ENCODE measurements at places on chromosomes 6 and 20.
A peak's percentile ranks its signal among the peaks of the same experiment; 100 is the strongest.

DNA sequence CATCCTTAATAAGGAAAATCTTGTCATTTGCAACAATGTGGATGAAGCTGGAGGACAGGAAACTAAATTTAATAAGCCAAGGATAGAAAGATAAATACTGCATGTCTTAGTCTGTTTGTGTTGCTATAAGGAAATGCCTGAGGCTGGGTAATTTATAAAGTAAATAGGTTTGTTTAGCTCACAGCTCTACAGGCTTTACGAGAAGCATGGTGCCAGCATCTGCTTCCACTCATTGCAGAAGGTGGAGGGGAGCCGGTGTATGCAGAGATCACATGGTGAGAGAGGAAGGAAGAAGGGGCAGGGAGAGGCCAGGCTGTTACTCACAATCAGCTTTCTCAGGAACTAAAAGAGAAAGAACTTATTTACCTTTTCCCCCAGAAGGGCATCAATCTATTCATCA is 118.9 kb upstream of the SMLR1 start:
- DNase-seq, result no peak

- no peak for DNase-seq
These were observed 216.9 kb downstream of the DOK5 start for GRCh38 chr20:54692168-54692887.

GRCh38 chr6:154001494-154002285 is 37.4 kb upstream of the OPRM1 start:
- DNase-seq, result no peak

GRCh38 chr20:51985013-51985415 is 182.7 kb upstream of the SALL4 start:
- no peak for DNase-seq

DNA sequence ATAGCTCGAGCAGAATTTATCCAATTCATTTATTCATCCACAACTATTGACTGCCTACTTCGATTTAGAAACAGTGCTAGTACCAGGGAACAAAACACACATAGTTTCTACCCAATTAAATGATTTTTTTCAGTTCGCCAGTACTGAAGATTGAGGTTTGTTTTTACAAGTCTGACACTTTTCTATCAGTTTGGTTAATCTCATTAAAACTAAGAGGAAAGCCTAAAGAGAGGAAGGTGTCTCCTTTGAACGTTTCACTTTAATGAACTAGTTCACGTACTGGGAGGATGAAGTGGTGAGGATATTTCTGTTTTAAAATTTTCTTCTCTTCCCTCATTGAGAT is 570 bp upstream of the ANKS1A start:
- no peak for DNase-seq

- no peak for DNase-seq
These were observed 14.9 kb upstream of the MAPK13 start for GRCh38 chr6:36115412-36115811.

DNA sequence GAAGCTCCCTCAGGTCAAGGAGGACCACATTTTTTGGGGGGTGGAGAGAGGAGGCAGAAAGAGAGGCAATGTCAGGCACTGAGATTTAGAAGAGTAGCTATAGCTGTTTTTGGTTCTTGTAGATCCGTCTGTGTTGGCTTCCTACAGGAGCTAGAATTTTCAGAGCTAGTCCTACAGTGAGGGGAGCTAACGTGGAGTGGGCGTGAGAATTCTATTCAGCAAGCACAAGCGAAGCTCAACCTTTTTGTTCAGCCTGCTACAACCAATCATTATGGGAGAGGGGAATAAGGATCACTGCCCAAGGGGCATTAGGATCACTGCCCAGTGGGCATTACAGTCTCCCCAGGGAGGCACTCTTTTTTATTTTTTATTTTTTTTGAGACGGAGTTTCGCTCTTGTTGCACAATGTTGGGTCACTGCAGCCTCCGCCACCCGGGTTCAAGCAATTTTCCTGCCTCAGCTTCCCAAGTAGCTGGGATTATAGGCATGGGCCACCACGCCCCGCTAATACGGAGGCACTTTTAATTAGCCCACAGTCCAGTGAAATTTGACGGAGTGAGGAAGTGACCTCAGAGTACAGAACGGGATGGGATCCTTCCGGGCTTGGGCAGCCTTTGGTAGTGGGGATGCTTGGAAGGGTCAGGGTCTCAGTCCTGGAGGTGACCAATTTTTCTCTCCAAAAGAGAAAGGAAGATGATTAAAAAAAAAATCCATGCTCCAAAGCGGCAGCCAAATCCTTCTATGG is 1.1 kb upstream of the PANK2 start:
- no peak for DNase-seq

DNA sequence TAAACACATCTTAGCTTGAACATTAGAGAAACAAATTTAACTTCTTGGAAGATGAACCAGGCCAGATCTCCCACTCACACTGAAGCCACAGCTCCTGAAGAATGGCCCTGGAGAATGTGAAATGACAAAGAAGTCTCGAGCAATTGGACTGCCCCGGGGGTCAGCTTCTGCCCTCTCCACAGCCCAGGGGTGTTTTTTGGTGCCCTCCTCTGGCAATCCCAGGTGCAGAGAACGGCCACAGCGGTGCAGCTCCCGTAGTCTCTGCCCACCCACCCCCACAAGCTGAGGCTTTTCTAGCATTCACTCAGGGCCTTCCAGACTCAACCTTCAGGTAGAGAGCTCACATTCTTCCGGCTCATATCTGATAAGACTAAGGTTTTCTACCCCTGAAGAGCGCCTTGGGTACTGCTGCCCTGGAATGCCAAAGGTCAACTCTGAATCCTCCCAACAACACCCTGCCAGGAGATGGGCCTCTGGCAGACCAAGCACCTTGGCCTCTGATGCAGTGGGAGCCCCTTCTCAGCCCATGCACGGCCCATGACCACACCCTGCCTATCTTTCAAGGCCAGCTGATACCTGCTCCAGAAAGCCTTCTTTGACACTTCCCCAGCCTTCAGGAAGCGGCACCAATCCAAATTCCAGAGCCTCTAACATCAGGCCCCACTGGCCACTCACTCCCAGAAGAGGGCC is 208.3 kb downstream of the SYNDIG1 start:
- DNase-seq, result no peak

- DNase-seq, result no peak
These were observed 1.2 kb upstream of the TFB1M start for GRCh38 chr6:155315516-155315871.

DNA sequence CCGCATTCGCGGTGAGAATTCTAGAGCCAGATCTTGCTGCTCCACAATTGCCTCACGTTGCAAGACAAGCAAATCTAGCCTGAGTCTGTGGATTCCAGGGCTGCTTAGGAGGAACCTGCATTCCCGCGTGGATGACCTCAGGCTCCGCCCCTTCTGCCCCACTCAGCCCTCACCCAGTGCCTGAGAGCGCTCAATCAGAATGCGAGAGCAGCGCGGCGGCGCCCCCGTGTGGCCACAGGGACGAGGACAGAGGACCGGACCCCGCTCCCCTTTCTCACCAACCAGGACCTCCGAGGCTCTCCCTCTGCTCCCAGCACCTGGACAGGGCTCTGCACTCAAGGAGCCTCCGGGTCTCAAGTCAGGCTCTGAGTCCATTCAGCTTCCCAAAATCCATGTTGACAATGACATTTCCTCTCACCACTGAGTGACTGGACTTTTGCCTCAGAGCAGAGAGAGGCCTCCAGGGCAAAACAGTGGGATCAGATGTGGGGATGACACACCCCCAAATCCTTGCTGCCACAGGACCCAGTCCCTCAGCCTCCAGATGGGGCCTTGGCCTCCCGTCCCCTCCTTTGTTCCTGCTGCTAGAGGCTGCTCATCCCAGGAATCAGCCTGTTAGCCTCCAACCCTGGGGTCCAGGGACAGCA is 52.0 kb downstream of the RPP21 start:
- DNase-seq, result peak; percentile 84

DNA sequence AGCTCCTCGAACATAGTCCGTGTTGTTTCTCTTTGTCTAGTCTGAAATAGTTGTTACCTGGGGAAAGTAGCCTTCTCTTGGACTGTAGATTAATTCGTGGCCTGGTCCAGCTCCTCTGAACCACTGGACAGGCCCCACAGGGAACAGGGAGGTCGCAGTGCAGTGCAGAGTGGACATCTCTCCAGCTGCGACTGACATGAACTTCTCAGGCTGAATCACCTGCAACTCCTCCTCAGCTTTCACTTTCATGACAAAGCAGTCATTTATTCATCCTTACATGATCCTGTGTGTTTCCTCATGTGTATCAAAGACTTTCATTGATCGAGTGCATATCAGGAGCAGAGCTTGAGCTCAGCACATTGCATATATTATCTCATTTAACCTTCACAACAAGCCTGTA is 19.1 kb upstream of the SIRPG start:
- DNase-seq, result no peak

- peak; percentile 28 for DNase-seq
These were observed 18.0 kb downstream of the ATP9A start for GRCh38 chr20:51750037-51750769.

DNA sequence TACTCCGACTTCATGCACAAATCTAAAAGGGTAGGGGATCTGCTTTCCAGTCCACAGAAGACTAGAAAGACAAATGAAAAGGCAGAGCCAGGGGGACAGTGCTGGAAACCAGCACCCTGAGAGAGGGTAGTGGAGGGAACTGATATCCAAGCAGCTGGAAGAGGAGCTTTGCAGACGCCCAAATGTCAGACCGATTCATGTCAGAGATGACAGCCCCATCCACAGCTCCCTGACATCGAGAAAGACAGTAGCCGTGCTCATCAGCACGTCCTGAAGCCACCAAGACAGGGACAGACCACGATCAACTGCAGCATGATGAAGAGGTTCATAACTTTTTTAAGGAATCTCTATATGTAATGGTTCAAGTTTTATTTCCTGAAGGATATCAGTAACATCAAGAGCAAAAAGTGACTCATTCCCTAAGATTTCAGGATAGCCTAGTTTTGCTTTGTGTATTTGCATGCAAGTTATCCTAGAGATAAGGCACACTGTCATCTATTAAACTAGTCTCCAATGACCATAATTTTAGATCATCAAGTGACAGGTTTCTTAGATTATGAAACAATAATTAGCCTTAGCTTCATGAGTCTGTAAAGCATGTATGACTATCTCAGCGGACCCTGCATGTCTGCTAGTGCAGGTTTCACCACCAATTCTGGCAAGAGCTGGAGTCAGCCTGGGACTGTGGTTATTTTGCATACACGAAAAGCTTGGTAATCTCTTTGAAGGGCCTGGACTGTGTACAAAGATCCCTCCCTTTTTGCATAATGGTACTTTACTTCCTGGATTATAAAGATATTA is 43.0 kb downstream of the PRDM1 start:
- no peak for DNase-seq

- DNase-seq, result no peak
These were observed 19.2 kb upstream of the SPDEF start for GRCh38 chr6:34575326-34575725.

DNA sequence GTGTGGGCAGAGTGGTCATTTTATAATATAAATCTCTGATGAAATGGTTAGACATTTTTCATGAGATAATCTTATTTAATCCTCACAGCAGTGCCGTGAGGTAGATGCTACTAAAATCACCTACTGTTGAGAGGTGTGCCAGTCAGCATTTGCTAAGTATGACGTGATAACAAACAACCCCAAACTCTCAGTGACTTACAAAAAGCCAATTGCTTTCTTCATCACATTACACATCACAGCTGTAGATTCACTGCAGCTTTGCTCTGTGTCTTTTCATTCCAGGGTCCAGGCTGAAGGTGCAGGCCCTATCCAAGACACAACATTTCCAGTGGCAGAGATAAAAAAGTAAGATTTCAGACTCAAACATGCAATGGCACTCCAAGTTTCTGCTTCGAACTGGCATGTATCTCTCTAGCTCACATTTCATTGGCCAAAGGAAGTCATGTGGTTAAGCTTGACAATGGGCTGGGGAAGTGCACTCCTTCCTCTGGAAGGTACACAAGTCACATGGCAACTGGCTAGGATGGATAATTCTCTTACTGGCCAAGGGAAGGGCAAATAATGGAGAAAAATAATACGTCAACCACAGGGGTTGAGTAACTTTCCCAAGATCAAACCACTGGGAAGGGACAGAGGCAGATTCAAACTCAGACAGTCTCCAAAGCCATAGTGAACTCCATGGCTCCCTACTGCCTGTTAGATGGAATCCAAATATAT is 69.5 kb upstream of the EPB41L1 start:
- no peak for DNase-seq

GRCh38 chr6:33694401-33694931 is 17.0 kb downstream of the UQCC2 start:
- peak; percentile 78 for DNase-seq

- no peak for DNase-seq
These were observed 228.2 kb downstream of the LY86 start for GRCh38 chr6:6816716-6817115.

DNA sequence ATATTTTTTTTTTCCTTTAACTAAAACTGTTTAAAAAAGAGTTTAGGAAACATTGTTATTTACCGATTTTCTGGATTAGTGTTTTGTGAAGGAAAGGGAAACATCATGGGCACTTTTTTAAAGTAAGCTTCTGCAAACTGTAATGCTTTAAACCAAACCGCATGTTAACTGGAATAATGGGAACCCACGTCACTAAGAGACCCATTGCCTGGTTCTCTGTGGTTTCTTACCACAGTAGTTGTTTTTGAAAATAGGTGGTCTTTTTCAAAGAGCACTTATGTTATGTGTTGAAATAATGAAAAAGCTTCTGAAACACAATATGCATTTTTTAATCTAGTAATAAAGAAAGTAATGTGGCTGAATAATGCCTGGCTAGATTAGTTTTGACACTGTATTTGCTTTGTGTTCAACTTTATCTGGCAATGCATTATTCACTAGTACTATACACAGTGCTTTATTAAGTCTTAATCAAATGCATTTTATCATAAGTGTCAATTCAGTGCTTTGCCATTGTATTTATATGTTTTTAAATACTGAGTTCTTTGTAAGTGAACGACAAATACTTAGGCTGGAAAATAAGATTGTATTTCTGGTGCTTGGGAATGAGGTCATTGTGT is 754.1 kb upstream of the FLRT3 start:
- no peak for DNase-seq

- DNase-seq, result no peak
These were observed 156.2 kb downstream of the THBS2 start for GRCh38 chr6:169097381-169097959.

- DNase-seq, result no peak
These were observed 96.7 kb downstream of the SYCP2 start for GRCh38 chr20:59836767-59837166.

DNA sequence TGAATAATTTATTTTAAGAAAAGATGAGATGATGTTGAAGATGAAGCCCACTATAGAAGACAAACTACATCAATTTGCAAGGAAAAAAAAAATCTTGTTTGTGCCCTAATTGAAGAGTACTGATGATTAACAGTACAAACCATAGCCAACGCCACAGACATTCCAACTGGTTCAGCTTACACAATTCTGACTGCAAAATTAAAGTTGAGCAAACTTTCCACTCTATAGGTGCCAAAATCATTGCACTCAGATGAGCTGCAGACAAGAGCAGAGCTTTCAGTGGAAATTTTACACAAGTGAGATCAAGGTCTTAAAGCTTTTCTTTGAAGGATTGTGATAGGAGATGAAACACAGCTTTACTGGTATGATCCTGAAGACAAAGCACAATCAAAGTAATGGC is 85.3 kb downstream of the OGFRL1 start:
- DNase-seq, result no peak

GRCh38 chr6:25706314-25707014 is 48.1 kb upstream of the SLC17A4 start:
- no peak for DNase-seq

Data from activated CD4-positive, alpha-beta T cell treated with anti-CD3 and anti-CD28 coated beads, Interleukin-2, Interleukin-4, amounts not matched to agents 100 ng/mL and 50 ng/mL, durations not matched to agents 16 hours and 8 hours (primary cell).